Stimulated activated CD4-positive, alpha-beta T cell treated with anti-CD3 and anti-CD28 coated beads, Interleukin-1b, Interleukin-23, amount 100 ng/mL, for 24 hours (primary cell): ENCODE measurements at places on chromosomes 5 and 9.

DNA sequence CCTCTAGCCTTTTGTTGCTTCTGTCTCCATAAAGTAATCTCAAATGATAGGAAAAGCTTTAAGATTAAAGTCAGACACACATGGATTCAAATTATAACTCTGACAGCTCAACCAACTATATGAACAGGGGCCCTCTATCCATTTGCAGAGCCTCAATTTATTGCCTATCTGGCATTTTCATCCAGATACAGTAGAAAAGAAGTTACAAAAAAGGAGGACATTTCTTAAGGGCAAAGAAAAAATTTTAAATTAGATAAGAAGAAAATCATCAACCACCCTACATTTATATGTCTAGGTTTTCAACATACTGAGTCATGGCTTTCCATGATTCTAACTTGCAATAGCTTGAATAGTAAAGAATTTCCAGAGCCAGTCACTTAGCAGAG lies 567.2 kb downstream of the CAAP1 start:
- DNase-seq, result no peak

GRCh38 chr5:94432499-94432898 lies 185.9 kb downstream of the KIAA0825 start:
- no peak for DNase-seq

GRCh38 chr9:112258106-112258505 lies 75.3 kb downstream of the PTBP3 start:
- no peak for DNase-seq

DNA sequence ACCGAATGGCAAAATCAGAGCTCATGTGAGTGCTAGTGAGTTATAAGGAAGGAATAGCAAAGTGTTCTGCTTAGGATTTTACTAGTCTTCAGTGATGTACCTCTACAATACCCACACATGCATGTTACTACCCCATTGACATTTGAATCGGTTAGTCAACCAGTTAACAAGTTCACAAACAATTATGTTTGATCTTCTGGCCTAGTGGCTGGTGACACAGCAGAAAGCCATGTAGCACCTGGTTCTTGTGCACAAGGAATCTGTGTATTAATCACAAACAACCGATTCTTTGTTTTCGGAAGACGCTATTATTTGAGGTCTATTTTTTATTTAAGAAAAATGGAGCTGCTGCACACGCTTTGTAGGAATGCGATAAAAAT lies 41.9 kb downstream of the NTRK2 start:
- no peak for DNase-seq

GRCh38 chr9:88712484-88712883 lies 177.5 kb downstream of the NXNL2 start:
- no peak for DNase-seq

GRCh38 chr5:34051374-34051980 lies 8.5 kb upstream of the C1QTNF3 start:
- DNase-seq, result no peak

- DNase-seq, result no peak
Observed at GRCh38 chr5:79357398-79357797, 121.5 kb downstream of the JMY start.

GRCh38 chr5:93580927-93581445 lies at the start of gene NR2F1-AS1:
Gene NR2F1-AS1, minus strand, starts transcription at chr5:93581219.
- no peak for DNase-seq

DNA sequence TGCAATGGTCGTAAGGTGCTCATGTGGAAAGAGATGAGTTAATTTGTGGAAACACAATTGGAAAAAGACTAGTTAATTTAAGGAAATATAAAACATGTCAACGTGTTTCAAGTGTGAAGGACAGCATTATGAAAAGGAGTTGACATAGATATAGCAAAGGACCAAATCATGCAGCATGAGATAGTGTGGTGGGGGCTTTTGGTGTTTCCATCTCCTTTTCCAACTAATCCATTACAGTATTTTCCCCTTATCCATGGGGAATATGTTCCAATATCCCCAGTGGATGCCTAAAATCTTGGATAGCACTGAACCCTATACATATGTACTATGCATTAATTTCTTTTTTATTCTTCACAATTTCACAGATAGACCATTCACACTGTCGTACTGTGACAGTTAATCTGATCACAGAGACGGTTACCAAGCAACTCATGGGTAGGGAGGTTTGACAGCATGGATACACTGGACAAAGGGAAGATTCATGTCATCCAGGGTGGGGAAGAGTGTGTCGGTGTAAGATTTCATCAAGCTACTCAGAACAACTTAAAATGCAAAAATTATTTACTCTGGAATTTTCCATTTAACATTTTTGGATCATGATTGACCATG lies 238.6 kb downstream of the CDH12 start:
- no peak for DNase-seq

DNA sequence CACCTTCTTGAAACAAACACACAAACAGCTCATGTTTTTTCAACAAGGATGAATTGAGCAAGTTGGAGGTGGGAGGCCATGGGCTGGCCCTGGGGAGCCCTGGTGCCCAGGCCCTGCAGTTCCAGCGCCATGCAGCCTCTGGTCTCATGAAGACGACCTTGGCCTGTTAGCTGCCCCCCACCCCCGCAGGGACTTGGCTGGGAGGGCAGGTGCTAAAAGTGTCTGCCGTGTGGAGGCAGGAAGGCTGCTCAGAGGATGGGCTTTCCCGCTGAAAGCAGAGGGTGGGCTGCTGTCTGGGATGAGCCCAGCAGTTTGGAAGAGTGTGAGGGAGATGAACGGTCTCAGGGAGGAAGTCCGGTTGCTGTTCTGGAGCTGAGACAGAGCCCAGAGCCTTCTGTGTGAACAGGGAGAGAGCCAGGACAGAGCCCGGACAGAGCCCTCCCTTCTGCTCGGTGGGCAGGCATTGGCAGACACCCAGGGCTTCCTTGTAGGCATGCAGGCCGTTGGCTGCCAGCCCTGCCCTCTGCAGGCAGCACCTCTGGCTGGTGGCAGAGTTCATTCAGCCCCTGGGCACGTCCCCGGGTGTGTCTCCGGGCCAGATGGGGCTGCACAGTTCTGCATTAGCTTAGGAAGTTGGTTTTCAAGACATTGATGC lies 18.7 kb downstream of the ROPN1L start:
- no peak for DNase-seq

- no peak for DNase-seq
Observed at GRCh38 chr9:4812858-4813257, 20.1 kb downstream of the RCL1 start.

DNA sequence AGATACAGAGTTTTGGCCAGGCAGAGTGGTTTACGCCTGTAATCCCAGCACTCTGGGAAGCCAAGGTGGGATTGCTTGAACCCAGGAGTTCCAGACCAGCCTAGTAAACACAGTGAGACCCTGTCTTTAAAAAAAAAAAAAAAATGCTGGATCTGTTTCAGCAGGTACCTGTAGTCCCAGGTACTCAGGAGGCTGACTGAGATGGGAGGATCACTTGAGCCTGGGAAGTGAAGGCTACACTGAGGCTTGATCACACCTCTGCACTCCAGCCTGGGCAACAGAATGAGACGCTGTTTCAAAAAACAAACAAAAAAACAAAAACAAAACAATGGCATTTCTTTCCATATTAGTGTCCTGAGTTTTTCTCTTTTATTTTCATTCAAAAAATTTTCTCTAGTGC lies 19.0 kb downstream of the UNC13B start:
- no peak for DNase-seq

GRCh38 chr5:2755681-2756171 lies 4.2 kb upstream of the IRX2 start:
- no peak for DNase-seq

GRCh38 chr9:2298217-2298616 lies 283.1 kb downstream of the SMARCA2 start:
- no peak for DNase-seq

DNA sequence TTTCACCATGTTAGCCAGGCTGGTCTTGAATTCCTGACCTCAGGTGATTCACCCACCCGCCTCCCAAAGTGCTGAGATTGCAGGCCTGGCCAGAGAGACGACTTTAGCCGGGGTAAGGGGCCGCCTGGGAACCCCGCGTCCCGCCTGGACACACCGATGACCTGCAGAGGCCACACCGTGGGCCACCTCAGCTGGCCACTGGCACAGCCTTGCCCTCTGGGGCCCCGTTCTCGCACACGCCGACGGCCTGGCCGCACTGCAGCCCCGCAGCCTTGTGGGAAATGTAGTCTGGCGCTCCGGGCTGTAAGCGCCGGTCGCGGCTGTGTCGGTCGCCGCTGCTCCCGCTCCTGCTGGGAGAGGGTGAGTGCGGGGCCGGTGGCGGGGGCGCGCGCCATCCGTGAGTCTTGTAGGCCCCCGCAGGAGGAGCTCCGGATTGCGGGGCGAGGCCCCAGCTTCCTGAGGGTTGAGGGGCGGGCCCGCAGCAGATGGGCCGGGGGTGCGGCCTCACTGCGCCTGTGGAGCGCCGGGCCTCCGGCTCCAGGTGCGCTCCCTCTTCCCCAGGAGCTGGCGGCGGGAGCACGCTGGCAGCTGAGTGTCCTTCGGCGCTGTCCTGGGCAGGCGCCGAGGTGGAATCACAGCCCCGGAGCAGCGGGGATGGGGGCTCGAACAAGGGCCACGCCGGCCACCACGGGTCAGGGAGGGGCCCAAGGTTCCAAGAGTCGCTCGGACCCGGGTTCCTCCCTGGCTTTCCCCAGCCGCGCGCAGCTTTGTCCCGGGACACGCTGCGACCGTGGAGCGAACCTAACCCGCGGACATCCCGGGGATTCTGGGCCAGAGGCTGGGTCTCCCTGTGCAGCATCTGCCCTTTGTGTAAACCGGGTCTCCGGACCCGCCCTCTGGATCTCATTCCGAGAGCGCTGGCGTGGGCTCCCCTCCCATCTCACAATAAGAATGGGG lies at the start of gene ZFP2:
ZFP2 (plus strand) TSS at position 299 of the 957 bp plus-strand sequence. CDS start 35,401 bp downstream, outside the sequence.
- DNase-seq, result no peak

GRCh38 chr5:132130918-132131715 lies 57.5 kb downstream of the CSF2 start:
- no peak for DNase-seq

- no peak for DNase-seq
Observed at GRCh38 chr5:172452398-172453205, 1.7 kb downstream of the SH3PXD2B start.

DNA sequence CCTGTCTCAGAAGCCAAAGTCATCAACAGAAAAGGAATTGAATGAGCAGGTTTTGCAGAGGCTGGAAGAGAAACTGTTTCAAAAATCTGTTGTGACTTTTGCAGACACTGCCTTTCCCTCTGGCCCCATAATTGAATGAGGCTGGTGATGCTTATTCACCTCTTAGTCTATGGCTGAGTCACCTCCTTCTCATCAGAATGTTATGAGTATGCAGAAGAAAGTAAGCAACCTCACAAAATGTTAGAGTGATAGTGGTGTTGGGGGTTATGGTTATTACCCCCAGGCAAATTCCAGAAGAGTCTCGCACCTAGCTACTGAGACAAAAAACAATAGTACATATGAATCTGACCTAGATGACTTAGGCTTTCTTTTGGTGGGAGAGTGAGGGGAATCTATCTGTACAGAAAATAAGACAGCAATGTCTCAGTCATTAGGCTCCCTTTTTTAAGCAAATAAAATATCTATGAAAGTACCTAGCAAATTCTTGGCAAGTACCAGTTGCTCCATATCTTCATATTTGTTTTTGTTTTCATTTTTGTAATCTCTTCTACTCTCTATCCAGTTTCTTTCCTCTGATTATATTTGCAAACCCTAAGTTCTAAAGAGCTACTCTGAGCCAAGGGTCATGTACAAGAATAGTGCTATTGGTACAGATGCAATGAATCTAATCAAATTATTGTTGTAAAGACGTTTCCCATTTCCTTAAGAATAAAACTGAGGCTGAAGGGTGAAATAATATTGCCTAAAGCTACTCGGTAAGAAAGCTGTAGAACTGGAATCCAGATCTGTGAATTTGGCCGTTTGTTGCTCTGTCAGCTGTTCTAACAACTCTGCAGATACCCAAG lies 498.1 kb upstream of the TNC start:
- no peak for DNase-seq

DNA sequence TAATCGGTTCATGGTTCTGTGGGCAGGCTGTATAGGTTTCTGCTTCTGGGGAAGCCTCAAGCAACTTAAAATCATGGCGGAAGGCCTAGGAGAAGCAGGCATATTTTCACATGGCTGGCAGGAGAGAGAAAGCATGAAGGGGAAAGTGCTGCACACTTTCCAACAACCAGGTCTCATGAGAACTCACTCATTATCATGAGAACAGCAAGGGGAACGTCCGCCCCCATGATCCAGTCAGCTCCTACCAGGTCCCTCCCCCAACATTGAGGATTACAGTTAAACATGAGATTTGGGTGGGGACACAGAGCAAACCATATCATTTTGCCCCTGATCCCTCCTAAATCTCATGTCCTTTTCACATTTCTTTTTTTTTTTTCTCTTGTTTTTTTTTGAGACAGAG lies 82.1 kb downstream of the EHMT1 start:
- no peak for DNase-seq

DNA sequence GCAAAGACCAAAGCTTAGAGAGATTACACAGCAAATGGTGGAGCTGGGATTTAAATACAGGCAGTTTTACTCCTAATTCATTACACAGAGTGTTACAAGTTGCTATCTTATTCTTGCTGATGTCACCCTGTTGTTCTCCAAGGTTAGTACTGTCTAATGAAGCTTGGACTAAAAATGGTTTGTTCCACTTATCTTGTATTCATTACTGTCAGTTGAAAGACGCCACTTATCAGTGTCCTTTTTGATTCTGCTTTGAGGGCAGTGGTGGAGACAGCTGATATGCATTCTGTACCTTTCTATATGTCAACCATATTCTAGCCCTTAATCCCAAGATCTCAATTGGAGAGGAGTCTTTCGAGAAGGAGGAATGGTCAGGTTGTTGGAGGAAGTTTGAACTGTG lies 14.0 kb upstream of the DENND4C start:
- DNase-seq, result no peak

- no peak for DNase-seq
Observed at GRCh38 chr5:2165615-2166305, 283.0 kb upstream of the IRX4 start.

DNA sequence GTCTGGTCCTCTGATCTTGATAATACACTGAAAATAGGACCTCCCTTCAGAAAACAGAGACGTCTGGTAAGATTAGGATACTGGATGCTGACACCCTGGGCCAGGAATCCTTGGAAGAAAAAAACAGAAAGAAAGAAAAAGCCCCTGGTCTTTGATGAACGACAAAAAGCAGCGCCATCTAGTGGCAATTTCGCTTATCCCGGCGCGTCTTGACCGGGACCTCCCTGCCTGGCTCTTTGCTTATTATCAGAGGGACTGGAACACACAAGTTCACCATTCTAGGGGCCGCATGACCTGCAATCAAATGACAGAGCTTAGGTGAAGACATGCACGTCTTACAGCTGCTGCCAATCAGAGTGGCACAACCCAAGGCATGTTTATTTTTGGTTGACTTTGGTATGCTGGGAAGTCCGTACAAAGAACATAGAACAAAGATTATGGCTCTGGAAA lies 114.9 kb upstream of the NFIB start:
- DNase-seq, result no peak

GRCh38 chr9:88574953-88575352 lies 40.0 kb downstream of the NXNL2 start:
- no peak for DNase-seq

DNA sequence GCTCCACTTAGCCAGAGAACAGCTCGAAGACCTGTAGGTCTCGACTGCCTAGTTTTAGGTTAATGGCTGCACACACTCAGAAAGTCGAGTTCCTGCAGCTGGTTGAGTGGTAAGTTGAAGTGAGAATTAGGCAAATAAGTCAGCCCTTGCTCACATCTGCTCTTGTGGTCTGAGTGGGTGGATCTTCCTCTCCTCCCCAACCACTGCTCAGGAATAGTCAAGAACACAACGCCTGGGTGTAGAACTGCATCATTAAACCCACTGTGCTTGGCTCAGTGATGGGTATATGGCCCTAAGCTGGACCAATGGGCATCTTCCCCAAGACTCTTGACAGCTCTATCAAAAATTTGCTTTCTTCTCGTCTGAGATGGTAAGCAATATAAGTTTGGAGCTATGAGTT lies 20.9 kb upstream of the ADAM19 start:
- no peak for DNase-seq

GRCh38 chr5:132777209-132778069 lies at the start of gene SEPTIN8:
Gene SEPTIN8, minus strand, starts transcription at chr5:132777239. Its CDS starts 102 bp downstream, at chr5:132777137.
- peak; percentile 19 for DNase-seq
